ENCODE measurements at places on chromosomes 12 and 14.

DNA sequence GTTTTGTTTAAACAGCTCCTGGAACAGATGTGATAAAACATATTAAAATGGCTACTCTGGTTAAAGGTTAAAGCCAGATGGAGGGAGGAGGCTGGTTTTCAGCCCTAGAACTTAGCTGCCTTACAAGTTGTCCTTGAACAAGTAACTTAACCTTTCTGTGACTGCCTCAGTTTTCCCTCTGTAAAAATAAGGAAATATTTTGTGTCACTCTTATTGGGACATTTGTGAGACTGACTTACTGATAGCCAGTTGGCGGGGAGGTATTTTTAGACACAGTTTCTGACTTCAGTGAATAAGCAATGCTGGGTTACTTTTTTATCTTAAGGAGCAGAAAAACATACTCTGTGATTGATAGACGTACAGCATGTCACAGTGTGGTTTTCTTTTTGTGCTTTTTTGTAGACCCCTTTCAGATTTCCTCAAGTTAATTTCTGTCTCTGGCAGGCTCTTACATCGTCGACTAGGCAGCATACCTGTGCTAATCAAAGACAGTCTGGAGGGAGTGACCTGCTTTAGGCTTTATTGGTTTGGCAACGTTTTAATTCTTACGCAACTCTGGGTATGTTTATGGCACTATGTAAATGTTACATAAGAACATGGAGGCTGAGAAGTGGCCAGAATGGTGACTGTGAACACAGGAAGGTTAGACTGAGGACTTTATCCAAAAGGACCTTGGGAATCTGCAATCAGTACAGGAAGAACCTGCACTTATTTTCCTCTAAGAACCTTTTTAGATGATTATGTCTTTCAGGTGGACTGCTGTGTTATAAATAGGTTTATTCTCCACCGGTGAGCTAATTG lies 3.3 kb downstream of the ACVR1B start:
- peak; percentile 74 for DNase-seq

GRCh38 chr14:91755570-91756295 lies 23.8 kb upstream of the CATSPERB start:
- DNase-seq: no peak

DNA sequence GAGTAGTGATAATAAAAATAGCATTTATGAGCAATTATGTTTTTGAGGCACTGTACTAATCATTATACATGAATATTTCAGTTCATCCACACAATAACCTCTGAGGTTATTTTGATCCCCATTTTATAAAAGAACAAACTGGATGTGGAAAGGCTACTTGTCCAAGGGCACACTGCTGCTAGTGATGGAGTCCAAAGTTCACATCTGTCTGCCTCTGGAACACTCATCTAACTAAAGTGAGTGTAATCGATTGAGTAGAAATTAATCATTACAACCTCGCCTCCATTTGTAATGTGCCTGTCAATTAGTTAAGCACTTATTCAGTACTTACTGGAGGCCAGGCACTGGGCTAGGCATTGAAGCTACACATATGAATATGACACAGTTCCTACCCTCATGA lies 55.4 kb downstream of the TMEM260 start:
- DNase-seq: no peak

- no peak for DNase-seq
These were observed 378.4 kb downstream of the CCDC91 start for GRCh38 chr12:28568704-28569103.

GRCh38 chr14:58832095-58832521 lies 194.3 kb downstream of the DACT1 start:
- no peak for DNase-seq

DNA sequence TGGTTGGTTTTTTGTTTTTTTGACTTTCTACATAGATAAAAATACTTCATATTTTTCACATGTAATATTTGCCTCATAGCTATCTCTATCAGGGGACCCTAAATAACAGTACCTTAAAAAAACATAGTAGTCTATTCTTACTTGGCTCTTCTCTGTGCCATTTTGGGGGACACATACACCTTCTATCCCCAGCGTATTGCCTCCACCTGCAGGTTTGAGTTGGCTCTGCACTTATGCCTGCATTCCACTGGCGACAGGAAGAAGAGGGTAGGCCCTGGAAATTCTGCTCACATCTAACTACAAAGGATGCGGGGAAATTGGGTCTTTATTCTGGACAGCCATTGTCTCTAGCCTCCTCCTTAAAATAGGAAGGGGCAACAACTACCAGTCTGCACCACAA lies 13.8 kb upstream of the IFI27L2 start:
- DNase-seq: peak; percentile 34

- peak; percentile 86 for DNase-seq
These were observed 44.3 kb downstream of the CCDC92 start for GRCh38 chr12:123928274-123928865.

DNA sequence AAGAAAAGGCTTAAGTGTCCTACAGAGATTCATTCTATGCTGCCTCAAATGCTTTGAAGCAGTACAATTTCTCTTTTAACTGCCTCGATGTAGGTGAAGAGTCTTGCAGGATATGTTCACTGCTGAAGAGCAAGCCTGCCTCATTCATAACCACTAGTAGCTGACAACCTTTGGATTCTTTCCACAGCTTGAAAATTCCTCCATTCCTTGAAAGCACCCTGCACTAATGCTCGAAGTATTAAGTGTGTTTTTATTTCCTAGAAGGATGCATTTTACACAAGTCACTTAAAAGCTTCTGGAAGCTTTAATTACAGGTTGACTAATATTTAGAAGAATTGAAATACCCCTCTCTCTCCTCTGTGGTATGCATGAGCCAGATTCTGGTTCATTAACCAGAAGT lies 429.4 kb downstream of the DIO2 start:
- DNase-seq: no peak

DNA sequence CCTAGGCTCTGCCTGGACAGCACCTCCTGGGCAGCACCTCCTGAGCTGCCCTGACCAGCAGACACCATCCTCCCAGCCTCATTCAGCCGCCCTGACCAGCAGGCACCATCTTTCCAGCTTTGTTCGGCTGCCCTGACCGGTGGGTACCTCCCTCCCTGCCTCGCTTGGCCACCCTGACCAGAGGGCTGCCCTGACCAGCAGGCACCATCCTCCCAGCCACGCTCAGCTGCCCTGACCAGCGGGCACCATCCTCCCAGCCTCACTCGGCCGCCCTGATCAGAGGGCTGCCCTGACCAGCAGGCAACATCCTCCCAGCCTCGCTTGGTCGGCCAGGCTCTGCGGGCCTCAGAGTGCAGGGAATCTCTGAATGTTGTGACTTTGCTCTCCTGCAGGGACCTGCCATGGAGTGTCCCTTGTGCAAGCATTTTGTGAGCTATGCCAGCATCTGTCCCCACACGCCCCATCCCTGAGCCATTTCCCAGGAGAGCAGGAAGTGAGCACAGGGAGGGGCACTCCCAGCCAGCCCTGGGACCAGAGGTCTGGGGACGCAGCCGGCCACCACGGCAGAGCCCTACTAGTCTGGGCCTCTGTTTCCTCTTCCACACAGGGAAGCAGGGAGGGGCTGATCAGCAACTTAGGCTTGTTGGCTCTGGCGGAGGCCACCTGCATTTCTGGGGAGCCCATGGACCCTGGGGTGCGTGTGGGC lies 265.5 kb downstream of the SEC23A start:
- DNase-seq: no peak

DNA sequence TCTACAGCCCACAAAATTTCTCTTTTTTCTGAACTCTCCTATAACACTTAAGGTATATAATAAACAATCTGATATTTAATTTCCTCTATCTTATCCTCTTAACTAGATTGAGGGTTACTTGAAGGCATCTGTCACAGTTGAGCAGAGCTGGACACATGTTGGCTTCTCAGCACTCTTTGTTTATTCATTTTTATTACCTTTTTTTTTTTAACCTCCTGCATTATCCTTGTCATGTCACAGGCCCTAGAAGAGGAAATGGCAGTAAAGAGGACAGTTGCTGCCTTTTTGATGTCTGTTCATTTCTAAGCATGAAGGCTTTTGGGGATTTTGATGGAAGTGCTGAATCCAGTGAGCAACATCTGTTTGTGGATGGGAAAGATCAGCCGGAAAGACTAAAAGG lies 32.5 kb upstream of the EVL start:
- no peak for DNase-seq

DNA sequence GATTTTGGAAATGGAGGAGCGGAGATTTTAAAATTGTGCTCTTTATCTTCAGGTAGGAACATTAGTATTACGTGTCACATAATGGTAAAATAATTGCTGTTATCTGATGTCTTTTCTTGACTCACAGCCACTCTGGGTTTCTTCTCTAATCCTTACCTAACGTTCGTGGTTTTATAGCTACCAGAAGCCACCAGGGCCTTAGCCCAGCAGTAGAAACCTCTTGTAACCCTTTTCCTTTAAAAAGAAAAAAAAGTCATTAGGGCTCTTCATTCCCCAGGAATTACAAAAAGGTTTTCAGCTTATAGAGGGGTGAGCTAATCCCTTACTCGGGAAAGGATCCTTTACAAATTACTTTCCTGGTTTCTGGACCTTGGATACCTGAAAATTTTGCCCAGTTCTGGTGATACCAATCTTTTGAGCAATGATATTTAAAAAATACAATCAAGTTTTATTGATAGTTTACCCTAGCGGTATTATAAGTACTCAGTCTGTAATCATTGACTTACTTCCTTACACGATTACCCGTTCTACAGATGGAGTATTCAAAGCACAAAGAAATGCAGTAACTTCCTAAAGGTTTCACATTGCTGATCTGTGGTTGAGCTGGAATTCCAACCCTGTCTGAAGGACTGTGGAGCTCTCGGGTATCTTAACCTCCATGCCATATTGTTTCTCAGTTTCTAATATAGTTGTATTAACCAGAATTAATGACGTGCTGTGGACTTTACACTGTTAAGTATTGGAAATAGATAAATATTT lies 1.6 kb downstream of the GABARAPL1 start:
- no peak for DNase-seq

DNA sequence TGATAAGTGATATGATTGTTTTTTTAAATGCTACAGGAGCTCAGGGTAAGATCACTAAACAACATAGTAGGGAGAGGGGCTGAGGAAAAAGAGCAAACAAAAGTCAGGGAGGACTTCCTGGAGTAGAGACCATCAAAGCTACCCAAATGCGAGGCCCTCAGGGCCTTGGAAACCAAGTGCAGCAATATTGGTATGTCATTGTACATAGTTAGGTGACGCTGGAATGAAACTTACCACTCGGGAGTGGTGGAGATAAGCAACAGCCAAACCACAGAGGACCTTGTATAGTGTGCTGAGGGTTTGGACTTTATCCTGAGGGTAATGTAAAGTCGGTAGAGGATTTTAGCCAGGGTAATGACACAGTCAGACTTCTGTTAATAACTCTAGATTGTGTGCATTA lies 13.8 kb downstream of the KITLG start:
- no peak for DNase-seq

- DNase-seq: no peak
These were observed 4.2 kb downstream of the MLXIP start for GRCh38 chr12:122082621-122083356.

DNA sequence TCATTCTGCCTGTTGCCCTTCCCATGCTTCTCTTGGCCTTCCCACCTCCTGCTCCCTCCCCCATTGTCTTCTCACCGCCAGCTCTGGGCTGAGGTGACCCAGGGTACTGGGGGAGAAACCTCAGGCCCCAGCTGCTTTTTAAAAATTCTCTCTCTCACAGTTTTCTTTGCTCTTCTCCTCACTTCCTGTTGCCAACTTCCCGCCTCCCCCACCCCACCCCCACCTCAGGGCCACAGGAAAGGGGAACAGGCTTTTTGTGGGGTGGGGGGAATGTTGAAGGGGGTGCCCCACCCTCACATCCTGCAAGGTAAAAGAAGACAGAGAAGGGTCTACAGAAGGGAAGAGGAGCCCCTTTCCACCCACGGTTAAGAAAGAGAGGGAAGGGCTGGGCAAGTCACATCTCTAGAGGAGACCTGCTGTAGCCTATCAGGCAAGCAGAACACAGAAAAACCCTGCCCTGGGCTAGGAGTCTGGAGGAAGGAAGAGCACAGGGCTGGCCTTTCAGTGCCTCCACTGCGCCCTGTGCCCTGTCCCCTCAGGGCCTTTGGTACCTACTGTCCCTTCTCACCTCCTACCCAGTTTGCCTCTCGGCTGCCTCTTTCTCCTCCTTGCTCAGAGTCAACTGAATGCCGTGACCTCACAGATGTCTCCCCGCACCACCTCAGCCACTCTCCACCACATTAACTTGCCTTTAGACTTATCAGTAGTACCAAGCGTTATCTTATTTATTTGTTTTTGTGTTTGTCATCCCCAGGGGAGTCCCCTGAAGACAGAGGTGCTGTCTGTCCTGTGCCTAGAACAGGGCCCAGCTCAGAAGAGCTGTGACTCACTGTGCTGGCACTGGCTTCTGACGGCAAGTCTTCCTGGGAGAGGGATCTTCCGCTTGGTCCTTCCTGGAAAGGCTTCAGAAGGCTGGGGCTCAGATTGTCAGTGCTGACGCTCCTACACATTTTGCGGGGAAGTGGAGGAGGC lies 1.7 kb downstream of the ARHGAP9 start:
- DNase-seq: peak; percentile 82

GRCh38 chr14:32607399-32607798 lies 278.3 kb downstream of the AKAP6 start:
- DNase-seq: no peak

- no peak for DNase-seq
These were observed 7.7 kb upstream of the PPP1R13B start for GRCh38 chr14:103854822-103855733.

DNA sequence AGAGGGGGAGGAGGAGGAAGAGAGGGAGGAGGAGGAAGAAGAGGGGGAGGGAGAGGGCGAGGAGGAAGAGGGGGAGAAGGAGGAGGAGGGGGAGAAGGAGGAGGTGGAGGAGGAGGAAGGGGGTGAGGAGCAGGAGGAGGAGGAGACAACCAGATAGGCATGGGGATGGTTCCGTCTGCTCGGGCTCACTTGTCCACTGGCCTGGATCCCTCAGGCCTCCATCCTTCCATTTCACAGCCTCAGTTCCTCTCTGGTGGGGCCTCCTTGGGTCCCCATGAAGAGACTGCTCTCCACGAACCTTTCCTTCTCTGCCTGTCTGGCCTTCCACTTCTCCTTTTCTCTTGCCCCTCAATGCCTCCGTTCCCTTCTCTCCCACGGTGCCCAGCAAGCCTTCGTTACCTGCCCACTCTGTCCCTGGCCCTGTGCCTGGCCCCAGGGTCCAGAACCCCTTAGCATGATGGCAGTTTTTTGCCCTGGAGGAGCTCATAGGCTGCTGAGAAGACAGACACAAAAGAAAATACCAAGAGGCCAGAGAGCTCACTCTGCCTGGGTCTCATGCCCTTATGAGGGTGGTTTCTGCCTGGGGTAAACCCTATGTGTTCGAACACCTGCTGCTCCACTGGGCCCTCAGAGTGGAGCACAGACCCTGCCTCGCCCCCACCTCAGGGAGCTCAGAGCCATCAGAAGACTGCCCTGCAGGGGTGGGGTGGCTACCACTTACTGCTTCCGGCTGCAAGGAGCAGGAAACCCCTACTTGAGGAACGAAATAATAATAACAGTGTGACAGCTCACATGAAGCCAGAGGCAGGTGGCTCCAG lies 11.7 kb upstream of the CACNA2D4 start:
- peak; percentile 61 for DNase-seq

DNA sequence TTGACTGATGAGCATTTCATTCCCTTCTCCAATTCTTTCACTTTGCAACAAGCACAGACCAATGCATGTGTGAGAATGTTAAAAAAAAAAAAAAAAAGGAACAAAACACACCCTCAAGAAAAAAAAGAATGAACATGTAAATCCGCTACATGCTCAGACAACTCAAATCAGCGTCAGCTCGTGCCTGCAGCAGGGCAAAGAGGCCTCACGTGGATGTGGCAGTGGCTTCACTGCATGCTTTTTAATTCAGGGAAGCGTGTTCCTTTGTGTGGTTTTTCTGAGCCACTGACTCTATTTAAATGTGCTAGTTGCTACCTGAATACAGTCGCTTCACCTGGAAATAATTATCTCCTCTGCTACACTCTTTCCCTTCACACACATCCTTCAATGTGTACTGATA lies 55.1 kb downstream of the PPP1R36 start:
- DNase-seq: no peak

Measured in NB4 (cell line).